ENCODE measurements at places on chromosomes 2 and 18. TPM values are rescaled to one million over a fixed set of nuclear protein-coding genes. Genes with fewer than 3 reads are reported as not detected.

Gene XDH
- total RNA-seq: not detected

Gene PLGLB1
- 2.6 TPM for total RNA-seq

Gene PAX8
- total RNA-seq: 0.68 TPM

Gene FOXD4L1
- total RNA-seq: 0.17 TPM

Gene ASB18
- total RNA-seq: under 0.01 TPM

Gene C2orf42
- 14.3 TPM for total RNA-seq

Gene IL36A
- total RNA-seq: not detected

Gene SCG2
- total RNA-seq: 0.05 TPM

Gene POTEE
- total RNA-seq: 0.47 TPM

Gene DUSP28
- 2.4 TPM for total RNA-seq

Gene CFAP65
- not detected for total RNA-seq

Gene DPP4
- total RNA-seq: 175 TPM

Gene TMEM247
- not detected for total RNA-seq

Gene LYPD6
- total RNA-seq: 14.1 TPM

Gene MAP4K3
- total RNA-seq: 17.4 TPM

Gene AKAIN1
- total RNA-seq: not detected

GRCh38 chr2:31943636-31944225 is 67.1 kb downstream of the MEMO1 start:
- DNase-seq: no peak

DNA sequence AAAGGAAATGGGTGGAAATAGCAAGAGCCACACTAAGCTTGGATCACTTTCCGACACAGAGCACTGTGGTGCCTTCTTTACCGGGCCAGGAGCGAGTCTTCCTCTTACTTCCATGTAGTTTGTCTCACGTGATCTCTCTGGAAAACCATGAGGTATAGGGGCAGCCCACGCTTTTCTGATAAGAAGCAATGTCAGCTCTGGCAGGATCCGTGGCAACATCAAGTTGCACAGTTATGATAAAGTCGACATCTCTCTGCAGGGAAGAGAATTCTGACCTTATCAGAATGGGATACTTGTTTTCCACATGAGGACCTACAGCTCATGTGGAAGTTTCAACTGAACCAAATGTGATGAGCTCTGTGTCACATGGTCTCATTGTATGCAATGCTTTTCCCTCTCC is 29.5 kb downstream of the MSGN1 start:
- DNase-seq: no peak

DNA sequence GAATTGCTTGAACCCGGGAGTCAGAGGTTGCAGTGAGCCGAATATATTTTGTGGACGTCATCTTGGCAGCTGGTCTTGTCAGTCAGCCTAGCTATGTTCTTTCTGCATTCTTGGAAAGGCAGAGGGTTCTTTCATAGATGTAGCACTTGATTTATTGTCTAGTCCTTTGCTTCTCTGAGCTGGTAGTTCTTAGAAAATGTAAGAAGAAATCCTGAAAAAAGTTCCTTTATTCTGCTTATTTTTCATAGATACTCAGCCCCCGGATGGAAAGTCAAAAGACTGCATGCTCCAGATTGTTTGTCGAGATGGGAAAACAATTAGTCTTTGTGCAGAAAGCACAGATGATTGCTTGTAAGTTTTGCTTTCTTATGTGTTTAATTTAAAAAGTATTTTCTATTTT is 21.3 kb downstream of the PLEKHB2 start:
- DNase-seq: no peak

GRCh38 chr18:73677450-73677849 is 470.2 kb downstream of the FBXO15 start:
- DNase-seq: no peak

- DNase-seq: no peak
These were observed 372.8 kb upstream of the MYT1L start for GRCh38 chr2:2703762-2704427.

DNA sequence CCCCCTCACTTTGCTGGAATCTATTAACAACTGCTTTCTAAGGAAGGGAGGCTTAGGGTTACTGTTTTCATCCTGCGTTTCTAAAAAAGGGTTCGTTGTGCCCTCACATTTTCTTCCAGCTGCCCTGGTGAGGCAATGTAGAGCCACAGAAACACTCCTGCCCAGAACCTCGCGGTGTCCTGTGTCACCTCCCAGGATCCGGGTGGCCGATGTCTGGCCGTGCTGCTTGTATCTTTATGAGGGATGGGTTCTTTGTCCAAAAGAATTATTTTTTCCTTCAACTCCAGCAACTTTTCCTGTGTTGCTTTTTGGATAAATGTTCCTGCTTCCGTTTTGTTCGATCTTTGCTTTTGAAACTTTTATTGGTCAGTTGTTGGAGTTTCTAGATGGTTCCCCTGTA is 291.8 kb upstream of the HS6ST1 start:
- DNase-seq: no peak

- DNase-seq: no peak
These were observed 63.2 kb upstream of the ACAA2 start for GRCh38 chr18:49876536-49876935.

- no peak for DNase-seq
These were observed 8.2 kb upstream of the KCTD1 start for GRCh38 chr18:26556573-26556972.

DNA sequence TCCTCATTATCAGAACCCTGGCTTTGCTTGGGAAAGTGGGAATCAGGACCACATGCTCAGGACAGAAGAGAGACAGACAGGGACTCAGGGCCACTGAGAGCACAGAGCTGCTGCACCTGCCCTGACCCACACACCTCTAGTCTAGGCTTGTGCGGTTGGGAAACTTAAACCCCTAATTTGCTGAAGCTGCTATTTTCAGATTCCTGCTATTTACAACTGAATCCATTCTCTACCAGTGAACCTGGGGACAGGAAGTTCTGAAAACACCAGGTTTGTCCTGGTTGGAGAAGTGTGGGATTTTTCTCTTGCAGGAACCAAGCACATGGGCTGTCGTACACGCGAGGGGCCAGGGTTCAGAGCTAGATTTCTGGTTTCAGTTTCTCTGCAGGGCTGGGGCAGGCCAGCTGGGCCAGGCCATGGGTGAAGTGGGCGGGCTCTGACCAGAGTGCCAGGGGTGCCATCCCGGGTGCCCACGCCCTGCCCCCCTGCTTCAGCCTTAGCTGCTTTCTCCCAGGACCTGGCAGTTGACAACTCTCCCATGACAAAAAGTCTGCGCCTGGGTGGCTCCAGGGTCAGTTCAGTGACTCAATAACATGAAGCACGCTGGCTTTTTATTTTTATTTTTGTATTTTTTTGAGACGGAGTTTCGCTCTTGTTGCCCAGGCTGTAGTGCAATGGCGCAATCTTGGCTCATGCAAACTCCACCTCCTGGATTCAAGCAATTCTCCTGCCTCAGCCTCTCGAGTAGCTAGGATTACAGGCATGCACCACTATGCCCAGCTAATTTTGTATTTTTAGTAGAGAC is 51.3 kb upstream of the SLC1A4 start:
- DNase-seq: no peak

GRCh38 chr18:68714366-68714711 is 569 bp downstream of the TMX3 start:
- peak; percentile 34 for DNase-seq

- no peak for DNase-seq
These were observed 92.0 kb downstream of the SPP2 start for GRCh38 chr2:234142530-234142929.

- no peak for DNase-seq
These were observed 22.8 kb downstream of the OTOF start for GRCh38 chr2:26455037-26455669.

- DNase-seq: no peak
These were observed 79.2 kb downstream of the SLC25A12 start for GRCh38 chr2:171814883-171815282.

GRCh38 chr2:9768388-9768787 is 74.9 kb upstream of the TAF1B start:
- DNase-seq: no peak

DNA sequence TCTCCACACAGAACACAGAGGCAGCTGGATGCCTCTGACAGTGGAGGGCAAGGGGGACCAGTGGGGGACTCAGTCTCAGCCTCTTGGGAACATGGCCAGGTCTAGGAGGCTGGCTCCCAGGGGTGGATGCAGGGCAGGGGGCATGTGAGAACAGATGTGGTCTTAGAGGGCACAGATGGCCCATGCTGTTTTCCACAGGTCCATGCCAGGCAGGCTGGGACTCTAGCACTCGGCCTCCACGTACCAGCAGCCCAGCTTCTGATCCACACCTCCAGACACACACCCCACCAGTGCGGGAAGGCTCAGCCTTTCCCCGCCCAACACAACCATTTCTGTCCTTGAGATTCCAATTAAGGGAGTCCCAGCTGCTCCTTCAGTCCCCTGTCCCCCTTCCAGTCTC is 42.4 kb downstream of the TNS1 start:
- DNase-seq: no peak

GRCh38 chr2:232998666-232998985 is 14.4 kb downstream of the NGEF start:
- DNase-seq: no peak

GRCh38 chr2:10378189-10378588 is 69.9 kb downstream of the ODC1 start:
- DNase-seq: no peak

DNA sequence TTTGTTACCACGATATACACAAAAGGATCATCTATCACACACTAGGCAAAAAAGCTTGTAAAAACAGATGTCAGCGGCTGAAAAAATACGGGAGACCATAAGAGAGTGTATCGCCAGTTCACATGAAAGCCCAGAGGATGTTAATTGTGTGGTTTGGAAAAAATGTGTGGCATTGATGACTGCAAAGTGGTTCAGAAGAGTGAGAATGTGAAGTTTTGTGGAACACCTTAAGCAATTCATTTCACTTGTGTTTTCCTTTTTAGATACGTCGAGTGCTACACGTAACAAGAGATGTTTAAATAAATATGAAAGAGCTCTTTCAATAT is 61.7 kb upstream of the DAPL1 start:
- DNase-seq: no peak

- peak; percentile 38 for DNase-seq
These were observed 11.4 kb downstream of the ID2 start for GRCh38 chr2:8693157-8693821.

DNA sequence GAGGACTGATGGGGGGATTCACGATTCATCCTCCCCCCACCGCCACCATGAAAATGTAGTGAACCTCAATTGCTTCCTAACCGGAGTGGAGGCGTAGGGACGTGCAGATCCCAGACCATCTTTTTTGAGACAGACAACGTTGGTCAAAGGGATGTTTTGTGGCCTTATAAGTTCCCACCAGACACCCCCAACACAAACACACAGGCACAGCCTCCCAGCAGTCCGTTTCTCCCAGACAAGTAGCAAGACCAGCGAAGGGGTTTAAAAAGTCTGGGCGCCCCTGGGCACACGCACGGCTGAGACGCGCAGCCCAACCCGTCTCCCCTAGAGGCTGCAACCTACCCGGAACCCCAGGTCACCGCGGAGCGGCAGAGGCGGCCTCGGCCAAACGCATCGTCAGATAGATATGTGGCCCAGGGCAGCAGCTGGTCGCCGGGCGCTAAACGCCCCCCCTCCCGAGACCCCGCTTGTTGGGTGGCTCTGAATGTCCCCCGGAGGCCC is 1.3 kb downstream of the GBX2 start:
- peak; percentile 38 for DNase-seq

- DNase-seq: no peak
These were observed 36.7 kb downstream of the ADCYAP1 start for GRCh38 chr18:941331-941730.

DNA sequence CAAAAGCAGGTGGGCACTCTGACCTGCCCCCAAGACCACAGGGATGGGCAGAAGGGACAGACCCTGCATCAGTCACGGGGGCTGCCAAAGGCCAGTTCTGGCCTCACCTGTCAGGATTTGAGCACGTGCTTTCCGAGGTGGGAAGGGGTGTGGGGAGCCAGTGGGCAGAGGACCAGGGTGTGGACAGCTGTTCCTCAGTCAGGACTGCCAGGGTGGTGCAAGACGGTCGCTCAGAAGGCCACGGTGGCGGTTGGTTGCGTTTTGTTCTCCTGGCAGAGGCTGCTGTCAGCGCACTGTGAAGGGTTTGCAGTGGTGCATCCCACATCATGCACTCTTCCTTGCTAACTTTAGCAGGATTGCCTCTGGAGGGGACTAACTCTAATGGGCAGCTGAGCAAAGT is 665.3 kb upstream of the RAB6C start:
- DNase-seq: no peak

- peak; percentile 15 for DNase-seq
These were observed 33.1 kb upstream of the NPC1 start for GRCh38 chr18:23619388-23619881.

GRCh38 chr2:167509586-167509985 is 621.3 kb downstream of the XIRP2 start:
- peak; percentile 65 for DNase-seq

- peak; percentile 83 for DNase-seq
These were observed 305.0 kb upstream of the ERBB4 start for GRCh38 chr2:212843409-212844199.

DNA sequence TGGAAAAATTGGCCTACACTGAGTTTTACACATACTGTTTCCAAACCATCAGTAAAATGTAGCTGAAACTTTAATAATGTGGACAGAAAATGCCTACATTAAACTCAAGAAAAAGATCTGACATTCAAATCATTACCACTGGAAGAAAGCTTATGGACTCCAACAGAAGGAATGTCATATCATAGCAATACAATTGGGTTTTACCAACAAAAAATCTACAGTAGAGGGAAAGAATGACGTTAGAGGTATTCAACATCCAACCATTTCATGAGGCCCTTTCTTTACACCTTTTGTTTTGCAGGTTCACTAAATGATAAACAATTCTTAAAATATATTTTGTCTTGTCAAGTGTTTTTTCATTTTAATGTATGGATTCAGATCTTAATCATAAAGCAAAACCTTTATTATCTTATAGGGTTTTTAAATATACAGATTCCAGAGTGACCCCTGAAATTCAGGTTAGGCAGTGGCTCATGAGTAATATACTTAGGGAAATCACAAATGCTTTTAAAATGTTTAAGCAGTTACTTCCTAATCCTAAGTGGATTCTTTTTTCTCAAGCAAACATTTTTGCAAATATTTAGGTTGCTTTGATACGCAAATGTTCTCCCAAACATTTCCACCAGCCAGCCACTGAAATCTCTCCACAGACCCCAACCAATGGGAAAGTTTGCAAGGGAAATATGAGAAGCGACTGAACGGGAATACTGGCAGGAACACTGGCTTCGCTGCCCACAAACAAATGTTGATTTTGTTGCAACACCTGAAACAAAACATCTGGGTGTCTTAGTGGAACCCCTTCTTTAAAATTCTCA is 168.7 kb downstream of the TCF4 start:
- DNase-seq: peak; percentile 52

DNA sequence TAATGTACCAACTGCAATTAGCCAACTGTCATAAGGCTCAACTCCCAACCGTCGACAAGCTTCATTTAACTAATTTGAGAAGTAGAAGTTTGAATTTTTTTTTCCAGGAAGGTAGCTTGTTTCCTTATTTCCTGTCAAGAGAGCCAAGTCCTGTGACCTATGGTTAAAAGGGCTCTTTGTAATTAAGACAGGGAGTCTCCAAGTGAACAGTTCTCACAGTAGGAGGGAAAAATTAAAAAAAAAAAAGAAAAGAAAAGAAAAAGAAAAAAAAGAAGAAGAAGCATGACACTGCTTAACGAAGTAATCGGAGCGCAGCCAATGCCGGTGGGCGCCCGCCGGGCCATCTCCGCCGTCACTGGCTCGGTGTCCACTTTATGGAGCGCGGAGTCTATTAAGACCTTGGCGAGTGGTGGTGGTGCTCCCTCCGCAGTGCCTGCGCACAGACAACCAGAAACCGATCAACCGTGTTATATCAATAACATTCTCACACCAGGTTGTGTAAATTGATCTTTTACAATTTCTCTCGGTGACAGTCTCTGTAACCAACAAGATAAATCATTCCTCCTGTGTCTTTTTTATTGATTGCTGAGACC is 197.2 kb upstream of the POU3F3 start:
- DNase-seq: no peak

GRCh38 chr18:39825485-39826150 is 2129.4 kb upstream of the PIK3C3 start:
- DNase-seq: peak; percentile 51
